ENCODE measurements at places on chromosomes 4 and X.

- DNase-seq, result no peak
These were observed 516.6 kb downstream of the PPARGC1A start for GRCh38 chr4:23373261-23373660.

DNA sequence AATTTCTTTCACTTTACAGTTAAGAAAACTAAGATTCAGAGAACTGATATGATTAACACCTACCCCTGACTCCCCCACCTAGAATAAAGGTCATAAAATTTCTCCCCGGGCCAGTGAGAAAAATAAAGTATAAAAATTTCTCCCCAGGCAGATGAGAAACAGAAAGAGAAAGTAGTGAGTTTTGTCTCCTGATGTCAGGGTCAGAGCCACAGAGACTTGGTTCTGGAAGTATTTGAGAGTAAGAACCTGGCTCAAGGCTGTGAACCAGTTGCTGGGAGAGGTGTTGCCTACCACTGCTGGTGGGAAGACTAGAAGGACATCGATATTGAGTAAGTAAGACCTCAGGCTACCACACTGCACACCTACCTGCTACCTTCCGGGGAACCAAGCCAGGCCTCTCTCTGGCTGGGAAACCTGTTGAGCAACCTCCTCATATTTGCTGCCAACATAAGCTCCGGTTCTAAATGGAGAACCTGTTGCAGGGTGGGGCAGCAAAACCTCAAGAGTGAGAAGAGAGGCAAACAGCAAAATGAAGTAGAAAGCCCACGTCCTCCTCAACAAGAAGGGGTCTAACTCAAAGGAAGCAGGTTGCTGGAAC is 104.2 kb upstream of the PUDP start:
- DNase-seq, result no peak

DNA sequence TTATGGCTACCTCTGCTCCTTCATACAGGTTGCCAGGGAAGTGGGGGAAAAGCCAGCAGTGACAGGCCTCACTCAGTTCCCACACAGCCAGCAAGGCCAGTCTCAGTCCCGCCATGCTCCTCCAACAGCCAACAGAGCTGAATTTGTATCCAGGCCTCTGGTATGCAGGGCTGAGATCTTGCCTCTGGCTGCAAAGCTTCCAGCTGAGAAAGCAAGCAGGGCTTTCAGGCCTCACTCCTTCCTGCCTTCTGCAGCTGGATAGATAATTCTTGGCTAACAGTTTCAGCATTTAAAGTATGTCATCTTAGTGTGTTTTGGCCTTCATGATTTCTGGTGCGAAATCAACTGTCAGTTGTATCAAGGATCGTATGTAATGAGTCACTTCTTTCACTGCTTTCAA is 103.6 kb downstream of the GNL3L start:
- no peak for DNase-seq

DNA sequence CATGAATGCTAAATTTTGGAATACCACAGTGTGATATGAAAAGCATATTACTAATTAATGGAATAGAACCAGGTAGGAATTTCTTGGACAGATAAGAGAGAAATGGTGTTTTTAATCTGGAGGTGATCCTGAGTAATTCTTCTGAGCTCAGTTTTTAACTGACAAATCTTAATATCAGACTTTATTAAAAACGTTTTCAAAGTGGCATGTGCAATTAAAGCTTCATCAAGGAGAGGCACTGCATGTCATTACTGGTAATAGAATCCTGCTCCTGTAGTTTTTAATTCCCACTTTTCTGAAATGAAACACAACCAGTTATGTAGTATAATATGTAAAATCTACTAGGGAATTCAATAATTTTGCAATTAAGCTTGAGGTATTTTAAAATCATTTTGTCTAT is 7.0 kb upstream of the PTTG2 start:
- no peak for DNase-seq

- DNase-seq, result no peak
These were observed 166.5 kb upstream of the PPP1R2C start for GRCh38 chrX:42944381-42944998.

- DNase-seq, result no peak
These were observed 30.5 kb downstream of the DOCK11 start for GRCh38 chrX:118526149-118526548.

DNA sequence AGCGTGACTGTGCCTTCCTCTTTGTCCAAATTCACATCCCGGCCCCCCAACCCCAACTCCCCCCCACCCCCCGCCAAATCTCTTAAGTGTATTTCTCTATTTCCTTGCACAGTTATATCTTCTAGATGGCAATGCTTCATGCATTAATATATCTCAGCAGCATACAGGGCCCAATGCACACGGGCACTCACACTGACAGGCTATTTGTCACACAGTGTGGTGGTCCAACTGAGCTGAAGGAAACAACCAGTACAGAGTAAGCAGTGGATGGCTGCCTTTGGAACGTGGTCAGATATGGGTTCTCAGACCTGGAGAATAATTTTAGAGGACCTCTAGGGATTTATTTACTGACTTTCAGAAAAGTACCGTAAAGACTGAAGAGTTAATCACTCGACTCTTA is 681 bp downstream of the EXOC1 start:
- DNase-seq, result no peak

DNA sequence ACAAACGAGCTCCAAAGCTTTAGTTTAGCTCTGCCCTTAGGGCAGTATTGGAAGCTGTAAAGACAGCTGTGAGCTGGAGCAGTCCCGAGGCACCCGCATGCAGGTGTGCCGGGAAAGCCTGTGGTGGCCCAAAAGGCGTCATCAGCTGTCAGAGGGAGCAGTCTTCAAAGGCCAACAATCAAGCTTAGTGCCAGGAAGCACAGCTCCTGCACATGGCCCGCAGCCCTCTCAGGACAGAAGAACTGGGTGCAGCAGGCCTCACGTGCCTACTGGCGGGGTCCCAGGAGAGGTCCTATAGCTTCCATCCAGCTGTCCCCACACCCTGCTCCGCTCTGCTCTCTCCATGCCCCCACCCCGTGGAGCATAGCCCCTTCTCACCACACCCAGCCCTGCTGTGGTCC is 92.2 kb upstream of the TRIM2 start:
- DNase-seq, result no peak

- no peak for DNase-seq
These were observed 6.7 kb downstream of the CD99 start for GRCh38 chrX:2697741-2698299.

DNA sequence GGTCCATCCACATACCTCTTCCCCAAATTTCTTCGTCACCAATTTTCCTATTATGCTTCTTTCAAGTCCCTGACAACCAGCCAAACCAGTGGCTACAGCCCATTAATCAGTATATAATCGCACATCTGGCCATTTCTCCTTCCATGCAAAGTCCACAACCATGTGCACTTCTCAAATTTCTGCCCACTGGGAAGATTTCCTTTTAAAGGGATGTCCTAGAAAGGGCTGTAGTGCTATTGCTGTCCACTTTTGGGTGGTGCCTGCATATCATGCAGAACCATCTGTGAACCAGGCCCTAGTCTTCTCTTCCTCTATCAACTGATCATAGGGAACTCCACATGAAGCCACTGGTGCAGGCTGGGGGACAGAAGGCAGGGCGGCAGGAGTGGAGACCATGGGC is 55.2 kb upstream of the MID1IP1 start:
- DNase-seq, result no peak

DNA sequence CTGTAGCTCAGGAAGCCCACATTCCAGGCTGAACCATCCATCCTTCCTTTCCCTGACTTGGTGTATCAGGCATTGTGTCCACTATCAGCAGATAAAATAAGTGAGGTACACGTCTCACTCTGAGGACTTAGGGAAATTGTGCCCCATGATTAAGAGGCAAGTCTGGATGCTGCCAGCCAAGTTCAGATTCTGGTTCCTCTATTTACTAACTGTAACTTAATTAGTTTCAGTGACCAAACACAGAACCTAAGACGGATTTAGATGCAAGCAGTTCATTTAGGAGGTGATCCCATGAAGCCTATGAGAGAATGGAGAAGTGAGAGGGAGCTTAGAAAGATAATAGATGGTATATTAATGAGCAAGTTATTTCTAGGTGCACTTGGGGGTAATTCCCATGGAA is 56.6 kb upstream of the PACRGL start:
- DNase-seq, result no peak

GRCh38 chrX:148903176-148903575 is 402.8 kb downstream of the AFF2 start:
- no peak for DNase-seq

- DNase-seq, result no peak
These were observed 43.2 kb downstream of the SLC9A6 start for GRCh38 chrX:136028383-136028984.

DNA sequence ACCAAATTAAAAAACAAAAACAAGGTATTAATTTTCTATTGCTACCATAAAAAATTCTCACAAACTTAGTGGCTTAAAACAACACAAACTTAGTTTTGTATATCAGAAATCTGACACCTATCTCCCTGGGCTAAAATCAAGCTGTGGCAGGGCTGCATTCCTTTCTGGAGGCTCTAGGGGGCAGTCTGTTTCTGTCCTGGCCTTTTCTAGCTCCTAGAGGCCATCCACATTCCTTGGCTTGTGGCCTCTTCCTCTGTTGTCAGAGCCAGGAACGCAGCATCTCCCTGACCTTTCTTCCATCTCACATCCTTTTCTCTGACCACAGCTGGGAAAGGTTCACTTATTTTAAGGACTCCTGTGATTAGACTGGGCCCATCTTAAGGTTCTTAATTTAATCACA is 38.9 kb upstream of the TLR2 start:
- DNase-seq, result no peak

DNA sequence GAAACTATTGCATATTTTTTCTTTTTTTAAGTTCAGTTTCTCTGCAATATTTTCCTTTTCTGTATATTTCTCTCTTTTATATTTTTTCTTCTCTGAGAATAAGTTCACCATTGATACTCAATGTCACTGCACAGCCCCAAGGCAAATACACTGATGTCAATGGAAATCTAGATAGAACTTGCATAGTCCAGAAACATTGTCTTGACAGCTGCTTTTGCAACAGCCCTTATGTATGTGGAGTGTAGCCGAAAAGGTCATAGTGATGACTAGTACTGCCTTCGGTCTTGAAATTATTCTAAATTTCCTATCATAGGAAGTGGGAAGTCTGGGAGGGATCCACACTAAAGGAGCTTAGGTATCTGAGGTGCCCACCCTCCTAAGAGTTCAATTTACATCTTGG is 150.0 kb downstream of the SPOCK3 start:
- no peak for DNase-seq

GRCh38 chrX:47573341-47574075 is 8.7 kb upstream of the TIMP1 start:
- DNase-seq, result no peak

Measured in cortex of kidney (tissue), 1 donor.